ENCODE measurements at places on chromosomes 7 and 10.

DNA sequence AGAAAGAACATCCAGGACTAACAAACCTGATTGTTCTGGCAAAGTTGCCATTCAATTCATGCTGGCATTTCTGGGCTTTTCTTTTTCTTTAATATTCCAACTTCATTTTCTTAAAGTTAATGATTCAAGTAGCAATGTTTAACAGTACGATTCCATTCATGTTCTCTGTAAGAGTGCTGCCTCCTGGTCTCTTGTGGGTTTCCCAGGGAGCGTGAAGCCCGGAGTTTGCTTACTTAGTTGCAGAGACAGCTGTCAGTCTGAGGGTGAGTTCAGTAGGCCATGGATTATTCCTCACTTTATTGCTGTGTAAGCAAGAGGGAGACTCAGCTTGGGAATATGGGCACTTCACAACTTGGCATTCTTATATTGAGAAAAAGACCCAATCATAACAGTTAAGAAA is 142.2 kb downstream of the TWIST1 start:
- DNase-seq: no peak

GRCh38 chr7:44431091-44431608 is 59.3 kb downstream of the NUDCD3 start:
- no peak for DNase-seq

DNA sequence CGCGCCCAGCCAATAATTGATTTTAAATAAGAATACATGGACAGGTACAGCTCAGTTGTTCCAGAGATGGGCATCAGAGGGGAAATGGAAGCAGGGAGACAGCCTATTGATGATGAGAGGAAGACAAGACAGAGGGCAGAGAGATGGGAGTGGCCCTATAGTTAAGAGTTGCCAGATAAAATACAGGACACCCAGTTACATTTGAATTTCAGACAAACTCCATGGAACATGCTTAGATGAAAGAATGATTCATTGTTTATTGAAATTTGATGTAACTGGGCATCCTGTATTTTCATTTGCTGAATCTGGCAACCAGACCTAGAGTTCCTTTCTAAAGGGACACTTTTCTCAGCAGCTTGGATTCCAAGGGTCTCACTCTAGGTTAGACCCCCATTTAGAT is 341.1 kb downstream of the FRMD4A start:
- no peak for DNase-seq

DNA sequence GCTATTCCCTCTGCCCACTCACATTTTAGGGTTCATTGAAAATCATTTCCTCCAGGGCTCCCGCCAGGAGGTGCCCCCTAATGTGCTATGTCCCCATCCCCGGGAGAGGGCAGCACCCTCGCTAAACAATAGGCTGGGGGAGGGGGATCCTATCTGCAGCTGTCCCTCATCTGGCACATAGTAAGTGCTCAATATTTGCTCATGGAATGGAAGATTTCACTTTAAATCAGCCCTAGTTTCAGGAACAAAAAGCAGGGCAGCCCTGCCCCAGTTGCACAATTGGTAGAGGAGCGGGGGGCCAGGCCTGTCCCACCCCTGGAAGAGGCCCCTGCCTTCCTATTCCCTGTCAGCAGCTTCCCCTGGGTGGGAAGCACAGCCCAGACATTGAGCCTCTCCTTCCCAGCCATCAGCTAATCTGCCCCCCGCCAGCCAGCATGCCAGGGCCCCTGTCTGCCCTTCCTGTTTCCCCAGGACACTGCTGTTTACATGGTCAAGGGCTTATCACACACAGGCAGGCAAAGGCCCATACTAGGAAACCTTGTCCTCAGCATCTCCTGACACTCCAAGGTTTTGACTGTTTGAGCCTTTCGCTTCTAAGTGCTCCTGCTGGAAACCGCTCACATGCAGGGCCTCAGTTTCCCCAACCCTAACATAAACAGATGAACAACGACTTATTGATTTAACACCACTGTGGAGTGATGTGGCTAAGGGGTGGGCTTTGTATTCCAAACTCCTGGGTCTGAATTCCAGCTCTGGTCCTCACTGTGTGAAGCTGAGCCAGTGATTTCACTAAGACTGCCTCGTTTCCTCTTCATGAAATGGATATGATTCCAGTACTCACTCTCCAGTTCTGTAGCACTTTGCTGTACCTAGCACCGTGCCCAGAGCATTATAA is 130.7 kb upstream of the ZMIZ1 start:
- peak; percentile 17 for DNase-seq

DNA sequence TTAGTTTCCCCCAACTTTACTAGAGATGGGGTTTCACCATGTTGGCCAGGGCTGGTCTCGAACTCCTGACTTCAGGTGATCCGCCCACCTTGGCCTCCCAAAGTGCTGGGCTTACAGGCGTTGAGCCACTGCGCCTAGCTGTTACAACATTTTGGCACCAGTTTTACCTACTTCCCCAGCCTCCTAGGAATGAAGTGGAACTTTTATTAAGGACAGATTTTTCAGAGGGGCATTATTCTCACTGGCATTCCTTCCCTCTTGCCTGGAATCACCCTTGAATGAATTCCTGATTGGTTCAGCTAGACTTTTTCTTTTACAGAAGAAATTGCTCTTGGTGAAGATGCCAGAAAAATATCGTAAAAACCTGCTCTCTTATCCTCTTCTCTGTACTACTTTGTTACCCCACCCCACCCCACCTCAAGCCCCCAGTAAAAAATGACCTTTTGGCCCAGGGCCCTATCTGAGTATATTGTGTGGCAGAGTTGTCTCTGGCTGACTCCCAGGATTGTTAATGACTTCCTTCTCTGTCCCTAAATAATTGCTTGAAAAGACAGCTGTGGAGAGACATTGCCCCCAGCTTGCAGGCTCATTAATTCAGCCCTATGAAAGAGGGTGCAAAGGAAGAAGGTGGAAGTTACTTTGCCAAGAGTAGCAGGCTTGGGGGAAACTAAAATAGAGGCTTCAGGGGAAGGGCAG is 189.6 kb downstream of the AUTS2 start:
- DNase-seq: no peak

- no peak for DNase-seq
These were observed 251.2 kb downstream of the BAMBI start for GRCh38 chr10:28928484-28928883.

DNA sequence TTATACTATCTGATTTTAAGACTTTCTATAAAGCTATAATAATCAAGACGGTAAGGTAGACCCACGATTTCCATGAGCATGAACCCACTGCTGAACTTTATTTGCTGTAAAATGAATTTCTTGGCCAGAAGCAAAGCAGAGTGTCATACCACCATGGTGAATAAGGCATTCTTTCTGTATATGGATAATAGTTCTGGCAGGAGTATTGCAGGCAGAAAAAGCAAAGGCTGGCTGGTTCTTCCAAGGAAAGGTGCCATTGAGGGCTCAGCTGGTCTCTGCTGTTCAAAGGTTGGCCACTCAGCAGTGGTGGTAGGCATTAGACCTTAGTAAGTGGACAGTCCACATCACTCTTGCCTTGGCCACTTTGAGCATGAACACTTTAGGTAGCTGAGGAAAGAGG is 104.1 kb upstream of the KCNMA1 start:
- DNase-seq: no peak

DNA sequence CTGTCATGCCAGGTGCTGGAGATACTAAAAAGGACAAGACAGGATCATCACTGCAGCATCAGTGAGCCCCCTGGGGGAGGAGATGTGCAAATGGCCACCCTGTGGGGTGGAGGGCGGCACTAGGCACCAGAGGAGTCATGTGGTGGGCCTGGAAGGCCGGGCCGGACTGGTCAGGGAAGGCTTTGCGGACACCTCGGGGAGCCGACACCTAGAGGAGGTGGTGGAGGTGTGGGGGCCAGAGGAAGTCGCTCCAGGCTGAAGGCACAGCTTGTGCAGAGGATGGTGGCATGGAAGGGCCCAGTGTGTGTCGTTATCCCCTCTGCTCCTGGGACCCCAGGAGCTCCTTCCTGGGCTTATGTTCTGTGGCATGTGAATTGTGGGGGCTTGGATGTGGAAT is 437.7 kb downstream of the RPS24 start:
- DNase-seq: no peak

DNA sequence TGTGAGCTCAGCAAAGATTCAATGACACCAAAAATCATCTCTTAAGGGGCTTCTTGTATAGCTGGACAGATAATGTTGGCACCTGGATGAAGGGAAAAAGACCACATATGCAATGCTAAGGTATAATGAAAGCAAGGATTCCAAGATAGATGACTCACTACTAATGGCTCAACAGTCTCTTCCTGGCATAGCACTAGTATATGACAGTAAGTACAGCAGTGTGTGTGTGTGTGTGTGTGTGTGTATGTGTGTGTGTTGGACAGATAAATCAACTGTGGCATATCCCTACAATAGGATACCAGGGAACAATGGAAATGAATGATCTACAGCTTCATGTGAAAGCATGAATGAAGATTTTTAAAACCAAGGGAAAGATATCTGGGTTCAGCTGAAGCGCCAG is 257.1 kb downstream of the SFMBT2 start:
- no peak for DNase-seq

DNA sequence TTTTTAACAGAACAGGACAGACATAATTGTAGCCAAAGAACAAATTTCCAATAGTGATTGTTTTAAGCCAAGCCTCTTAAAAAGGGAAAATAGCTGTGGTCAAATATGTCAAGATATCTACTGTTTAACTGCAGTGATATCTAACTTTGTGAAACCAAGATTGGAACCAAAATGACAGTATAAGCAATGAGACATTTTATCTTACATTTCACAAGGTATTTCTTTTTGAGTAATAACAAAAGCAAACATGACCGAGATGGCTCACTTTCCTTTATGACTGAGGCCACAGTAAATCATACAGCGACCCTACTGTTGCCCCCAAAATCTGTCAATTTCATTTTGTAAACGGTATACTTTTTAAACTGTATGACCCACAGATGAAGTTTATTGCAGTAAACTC is 215.8 kb downstream of the MLLT10 start:
- DNase-seq: no peak

GRCh38 chr7:155848691-155849669 is 36.7 kb upstream of the SHH start:
- no peak for DNase-seq
